Tibial nerve (tissue), 4 donors: ENCODE measurements at places on chromosomes 5 and 9. TPM values are rescaled to one million over a fixed set of nuclear protein-coding genes. Genes with fewer than 3 reads are reported as not detected.
A peak's percentile ranks its signal among the peaks of the same experiment; 100 is the strongest.

SLC2A6 gene
- total RNA-seq, result 3.1 TPM

IFNA13 gene
- total RNA-seq, result not detected

LCN12 gene
- total RNA-seq, result 16.8 TPM

IRX1 gene
- total RNA-seq, result 0.30 TPM

- H3K4me1 ChIP-seq, result no peaks in the 10 kb centered on the region
- no peak overlapping the region for H3K4me3 ChIP-seq
- H3K27ac ChIP-seq, result no peak overlapping the region
- no peak for DNase-seq
Observed at GRCh38 chr9:135526730-135527571, 5.7 kb downstream of the LCN1 start.

GRCh38 chr9:14522627-14523379, 170.4 kb downstream of the ZDHHC21 start:
- no peaks in the 10 kb centered on the region for H3K4me1 ChIP-seq
- DNase-seq, result no peak
- no peaks in the 10 kb centered on the region for H3K27me3 ChIP-seq
- H3K27ac ChIP-seq, result no peak overlapping the region
- no peak overlapping the region for H3K4me3 ChIP-seq

DNA sequence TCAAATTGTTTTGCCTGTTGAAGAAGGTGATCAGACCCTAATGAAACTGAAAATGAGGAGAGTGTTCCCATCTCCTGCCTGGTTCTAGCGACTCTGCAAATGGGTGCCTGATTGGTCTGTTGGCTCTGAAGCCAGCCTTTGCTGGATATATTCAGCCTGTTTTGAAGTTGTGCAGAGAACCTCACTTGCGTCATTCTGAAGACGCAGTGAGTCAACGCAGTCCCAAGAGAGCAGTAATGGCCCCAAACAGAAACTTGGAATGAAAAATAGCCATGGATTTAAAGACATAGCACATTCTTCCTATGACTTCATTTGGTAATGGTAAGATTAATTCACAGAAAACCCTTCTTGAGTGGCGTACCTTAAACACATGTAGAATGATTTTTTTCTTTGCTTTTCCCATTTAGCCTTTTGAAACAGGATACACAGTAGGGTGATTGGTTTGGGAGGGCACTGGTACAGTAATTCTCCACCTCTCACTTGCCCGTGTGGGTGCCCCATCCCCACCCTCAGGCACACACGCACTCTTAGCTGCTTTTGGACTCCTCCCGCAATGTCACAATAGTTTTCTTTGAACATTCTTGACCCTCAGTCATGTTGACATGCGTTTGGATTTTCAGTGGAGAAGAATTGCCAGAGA, 54.1 kb upstream of the ABL1 start:
- H3K4me1 ChIP-seq, result no peaks in the 10 kb centered on the region
- DNase-seq, result peak; percentile 89
- peak overlapping the region; percentile 35 for H3K4me3 ChIP-seq
- peak overlapping the region; percentile 87 for H3K27ac ChIP-seq
- no peaks in the 10 kb centered on the region for H3K36me3 ChIP-seq
- no peaks in the 10 kb centered on the region for H3K27me3 ChIP-seq

- H3K27ac ChIP-seq, result no peak overlapping the region
- no peak overlapping the region for H3K4me3 ChIP-seq
- H3K27me3 ChIP-seq, result no peaks in the 10 kb centered on the region
- H3K36me3 ChIP-seq, result no peaks in the 10 kb centered on the region
- DNase-seq, result no peak
Observed at GRCh38 chr9:91275655-91276054, 86.1 kb downstream of the AUH start.

DNA sequence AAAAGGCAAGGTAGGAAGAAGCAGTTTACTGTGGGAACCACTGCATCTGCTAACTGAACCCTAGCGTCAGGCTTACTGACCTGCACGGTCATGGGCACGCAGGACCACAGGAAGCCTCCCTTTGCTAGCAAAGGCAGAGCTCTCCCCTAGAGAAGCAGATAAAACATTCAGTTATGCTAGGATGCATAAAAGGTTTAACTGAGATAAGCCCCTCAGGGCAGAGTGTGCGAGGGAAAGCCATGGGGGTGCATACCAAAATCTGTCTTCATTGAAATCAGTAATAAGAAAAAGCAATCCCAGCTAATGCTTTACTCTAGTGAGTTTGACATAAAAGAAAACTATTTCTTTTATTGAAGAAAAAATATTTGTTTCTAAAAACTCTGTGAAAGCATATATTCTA, 2403.7 kb upstream of the C9orf72 start:
- no peaks in the 10 kb centered on the region for H3K27me3 ChIP-seq
- H3K27ac ChIP-seq, result no peak overlapping the region
- no peaks in the 10 kb centered on the region for H3K4me1 ChIP-seq
- no peaks in the 10 kb centered on the region for H3K36me3 ChIP-seq

- no peaks in the 10 kb centered on the region for H3K36me3 ChIP-seq
- no peaks in the 10 kb centered on the region for H3K27me3 ChIP-seq
- no peak overlapping the region for H3K4me3 ChIP-seq
Observed at GRCh38 chr5:6961837-6962635, 248.8 kb downstream of the TENT4A start.

- H3K27ac ChIP-seq, result no peak overlapping the region
- no peak for DNase-seq
- H3K4me3 ChIP-seq, result no peak overlapping the region
Observed at GRCh38 chr9:86072394-86072877, 26.9 kb downstream of the GOLM1 start.

- no peaks in the 10 kb centered on the region for H3K27me3 ChIP-seq
- no peak for DNase-seq
- no peak overlapping the region for H3K4me3 ChIP-seq
- H3K27ac ChIP-seq, result no peak overlapping the region
- peaks cover 15% of the 10 kb centered on the region for H3K4me1 ChIP-seq
Observed at GRCh38 chr5:173915310-173916014, 27.3 kb downstream of the CPEB4 start.

- no peak for DNase-seq
- H3K4me1 ChIP-seq, result peaks cover 23% of the 10 kb centered on the region
- H3K4me3 ChIP-seq, result no peak overlapping the region
- H3K27ac ChIP-seq, result no peak overlapping the region
- H3K36me3 ChIP-seq, result no peaks in the 10 kb centered on the region
- H3K27me3 ChIP-seq, result no peaks in the 10 kb centered on the region
Observed at GRCh38 chr5:59485629-59486439, 407.7 kb downstream of the PDE4D start.

- DNase-seq, result no peak
- peaks cover 25% of the 10 kb centered on the region for H3K4me1 ChIP-seq
- no peak overlapping the region for H3K4me3 ChIP-seq
- no peak overlapping the region for H3K27ac ChIP-seq
- H3K36me3 ChIP-seq, result no peaks in the 10 kb centered on the region
- no peaks in the 10 kb centered on the region for H3K27me3 ChIP-seq
Observed at GRCh38 chr9:16864649-16865434, 5.6 kb downstream of the BNC2 start.

DNA sequence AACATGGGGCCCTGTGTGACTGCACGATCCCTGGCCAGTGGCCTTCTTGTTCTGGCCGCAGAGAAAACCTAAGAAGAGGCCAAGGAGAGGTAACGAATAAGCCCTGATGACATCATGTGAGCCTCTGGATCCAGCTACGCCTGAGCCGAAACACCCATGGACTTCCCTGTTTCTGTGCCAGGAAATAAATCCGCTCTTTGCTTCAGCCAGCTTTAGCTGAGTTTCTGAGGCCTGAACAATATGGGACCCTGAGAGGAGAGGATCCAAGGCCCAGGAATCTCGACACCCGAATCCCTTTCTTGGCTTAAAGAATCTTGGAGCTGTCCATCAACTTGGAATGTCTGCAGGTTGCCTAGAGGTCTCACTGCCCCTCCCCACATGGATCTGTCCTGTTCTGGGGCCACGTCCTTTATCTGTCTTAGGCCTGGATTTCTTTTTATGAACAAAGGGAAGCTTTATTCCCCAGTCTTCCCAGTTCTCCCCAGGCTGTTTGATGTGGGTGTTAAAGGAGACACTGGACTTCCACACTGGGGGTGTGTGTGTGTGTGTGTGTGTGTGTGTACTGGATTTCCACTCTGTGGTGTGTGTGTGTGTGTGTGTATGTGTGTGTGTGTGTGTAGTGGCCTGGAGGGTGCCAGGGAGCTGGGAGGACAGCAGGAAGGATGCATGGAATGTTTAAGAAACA, 13.7 kb downstream of the IER5L start:
- DNase-seq, result no peak
- H3K36me3 ChIP-seq, result no peaks in the 10 kb centered on the region
- no peaks in the 10 kb centered on the region for H3K27me3 ChIP-seq
- H3K4me3 ChIP-seq, result no peak overlapping the region
- H3K27ac ChIP-seq, result peak overlapping the region; percentile 80

DNA sequence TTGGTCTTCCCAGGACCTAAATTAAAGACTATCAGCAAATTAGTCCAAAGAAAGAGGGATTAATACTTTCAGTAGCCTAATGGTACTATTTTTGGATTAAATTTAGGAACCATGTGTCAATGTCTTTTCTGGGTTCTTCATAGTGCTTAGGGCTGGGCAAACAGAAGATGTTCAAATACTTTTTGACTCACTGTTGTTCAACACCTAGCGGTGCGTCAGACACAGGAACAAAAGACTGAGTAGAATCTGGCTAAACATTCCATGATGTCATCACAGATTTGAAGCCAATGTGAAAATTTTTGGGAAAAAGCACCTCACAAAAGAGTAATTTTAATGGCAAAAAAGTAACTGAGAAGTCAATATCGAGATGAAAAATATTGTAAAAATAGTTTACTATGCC, 544.4 kb downstream of the EFNA5 start:
- no peak overlapping the region for H3K27ac ChIP-seq
- no peaks in the 10 kb centered on the region for H3K4me1 ChIP-seq
- no peak for DNase-seq
- H3K27me3 ChIP-seq, result no peaks in the 10 kb centered on the region
- H3K4me3 ChIP-seq, result no peak overlapping the region
